Pancreas (tissue), 10 donors: ENCODE measurements at places on chromosomes 2 and 18. TPM values are rescaled to one million over a fixed set of nuclear protein-coding genes. Genes with fewer than 3 reads are reported as not detected.

DNA sequence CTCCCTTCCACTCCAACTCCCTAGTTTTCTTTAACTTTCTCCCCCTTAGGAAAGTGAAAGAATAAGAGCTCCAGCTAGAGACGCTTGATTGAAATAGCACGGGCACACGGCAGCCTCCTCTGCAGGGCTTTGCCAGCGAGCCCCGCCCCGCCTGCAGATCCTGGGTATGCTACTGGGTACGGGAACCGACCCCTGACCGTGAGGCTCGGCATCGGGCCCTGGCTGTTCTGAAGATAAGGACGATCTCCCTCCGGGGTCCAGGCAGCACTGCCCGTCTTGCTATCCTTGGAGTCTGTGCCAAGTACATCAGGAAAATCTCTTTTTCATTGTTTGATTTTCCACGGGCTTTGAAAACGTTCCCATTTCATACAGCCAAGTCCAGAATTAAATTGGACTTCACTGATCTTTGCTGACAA lies 284.5 kb downstream of the MTX2 start:
- no peaks in the 10 kb centered on the region for H3K4me1 ChIP-seq
- peak; percentile 23 for DNase-seq
- peak overlapping the region; percentile 50 for H3K4me3 ChIP-seq
- no peaks in the 10 kb centered on the region for H3K36me3 ChIP-seq
- H3K27ac ChIP-seq = peak overlapping the region; percentile 44
- H3K27me3 ChIP-seq = no peaks in the 10 kb centered on the region

Gene MTHFD2
- 23.7 TPM for total RNA-seq

GRCh38 chr2:39484620-39485495 lies 47.8 kb upstream of the MAP4K3 start:
- no peak overlapping the region for H3K4me3 ChIP-seq
- H3K4me1 ChIP-seq = no peaks in the 10 kb centered on the region
- H3K36me3 ChIP-seq = no peaks in the 10 kb centered on the region
- H3K27me3 ChIP-seq = no peaks in the 10 kb centered on the region

Gene HES6
- total RNA-seq = 14.9 TPM

DNA sequence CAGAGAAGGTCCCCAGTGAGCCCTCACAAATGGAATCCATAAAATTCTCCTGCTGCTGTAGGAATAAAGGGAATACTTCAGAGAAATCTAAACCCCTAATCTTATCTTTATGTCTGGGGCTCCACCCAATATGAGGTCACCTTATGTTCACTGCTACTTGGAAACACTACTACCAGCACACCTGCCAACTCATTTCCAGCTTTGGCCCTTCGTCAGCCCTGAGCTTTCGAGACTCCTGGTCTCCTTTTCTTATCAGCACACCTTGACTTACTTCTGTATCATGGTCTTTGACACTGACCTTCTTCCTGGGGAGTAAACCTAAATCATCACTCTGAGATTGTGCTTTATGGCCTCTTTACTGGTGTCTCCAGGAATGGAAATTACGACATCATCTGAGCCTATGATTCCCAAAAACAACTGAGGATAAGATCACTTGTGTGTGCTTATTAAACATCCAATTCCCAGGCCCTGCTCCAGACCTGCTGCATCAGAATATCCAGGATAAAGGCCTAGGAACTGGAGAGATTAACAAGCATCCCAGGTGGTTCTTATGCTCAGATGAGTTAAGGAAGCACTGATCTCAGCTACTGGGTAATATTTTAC lies 22.2 kb upstream of the ASNSD1 start:
- H3K36me3 ChIP-seq = no peaks in the 10 kb centered on the region
- DNase-seq = no peak
- no peak overlapping the region for H3K4me3 ChIP-seq
- H3K27ac ChIP-seq = no peak overlapping the region
- no peaks in the 10 kb centered on the region for H3K27me3 ChIP-seq

Gene SKA1
- 0.86 TPM for total RNA-seq

DNA sequence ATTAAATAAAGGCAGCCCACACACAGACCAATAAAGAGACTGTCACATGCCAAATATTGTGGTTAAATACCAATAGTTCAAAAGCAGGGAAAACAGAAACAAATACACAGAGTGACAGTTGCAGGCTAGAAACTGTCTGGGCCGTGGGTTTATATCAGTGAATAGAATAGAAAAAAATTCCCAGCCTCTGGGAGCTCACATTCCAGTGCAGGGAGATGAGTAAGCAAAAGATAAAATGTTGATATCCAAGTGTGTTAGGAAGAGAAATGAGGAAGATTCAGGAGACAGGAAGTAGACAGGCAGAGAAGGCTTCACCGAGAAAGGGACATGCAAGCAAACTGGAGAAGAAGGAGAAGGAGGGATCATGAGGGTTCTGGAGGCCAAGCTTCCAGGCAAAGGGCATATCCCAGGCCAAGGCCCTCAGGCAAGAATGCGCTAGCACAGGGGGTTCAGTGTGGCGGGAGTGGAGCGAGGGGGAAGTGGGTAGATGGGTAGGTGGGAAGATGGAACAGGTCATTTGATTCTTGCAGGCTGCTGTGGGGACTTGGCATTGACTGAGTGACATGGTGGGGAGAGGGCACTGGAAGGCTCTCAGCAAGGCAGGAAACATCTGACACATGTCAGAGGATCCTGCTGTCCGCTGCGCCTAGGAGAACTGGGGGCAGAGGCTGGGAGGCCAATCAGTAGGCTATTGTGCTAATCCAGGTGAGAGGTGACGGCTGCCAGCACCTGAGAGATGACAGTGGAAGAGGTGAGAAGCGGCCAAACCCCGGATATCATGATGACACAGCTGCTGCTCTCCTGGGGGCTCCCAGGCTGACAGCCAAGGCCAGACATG lies 89.2 kb downstream of the ZBTB7C start:
- H3K4me3 ChIP-seq = no peak overlapping the region
- no peak for DNase-seq
- H3K36me3 ChIP-seq = no peaks in the 10 kb centered on the region
- H3K4me1 ChIP-seq = no peaks in the 10 kb centered on the region

DNA sequence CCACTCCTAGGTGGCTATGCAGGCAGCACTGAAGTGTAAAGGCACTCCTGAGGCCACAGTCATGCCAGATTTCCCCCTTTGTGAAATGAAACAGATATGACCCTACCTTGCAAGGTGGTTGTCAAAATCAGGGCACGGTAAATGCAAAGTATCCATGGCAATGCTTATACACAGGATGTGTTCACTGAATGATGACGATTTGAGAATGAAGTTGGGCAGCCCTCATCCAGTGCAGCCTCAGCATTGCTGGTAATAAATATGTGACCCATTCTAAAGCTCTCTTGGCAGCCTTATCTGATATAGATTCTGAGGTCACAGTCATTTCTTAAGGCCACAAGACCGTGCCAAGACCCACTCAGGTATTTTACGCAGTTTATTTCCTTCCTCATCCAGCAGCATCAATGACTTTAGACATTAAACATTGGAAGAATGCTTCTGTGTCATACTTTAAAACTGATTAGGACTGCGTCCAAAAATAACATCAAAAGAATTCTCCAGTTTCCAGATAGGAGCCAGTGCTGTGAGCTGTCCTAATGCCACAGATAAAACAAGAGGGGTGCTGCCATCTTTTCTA lies 125.5 kb upstream of the SERTAD2 start:
- H3K27me3 ChIP-seq = no peaks in the 10 kb centered on the region
- no peak overlapping the region for H3K27ac ChIP-seq
- H3K4me3 ChIP-seq = no peak overlapping the region
- DNase-seq = no peak
- no peaks in the 10 kb centered on the region for H3K4me1 ChIP-seq

Gene CPO
- total RNA-seq = 0.12 TPM

DNA sequence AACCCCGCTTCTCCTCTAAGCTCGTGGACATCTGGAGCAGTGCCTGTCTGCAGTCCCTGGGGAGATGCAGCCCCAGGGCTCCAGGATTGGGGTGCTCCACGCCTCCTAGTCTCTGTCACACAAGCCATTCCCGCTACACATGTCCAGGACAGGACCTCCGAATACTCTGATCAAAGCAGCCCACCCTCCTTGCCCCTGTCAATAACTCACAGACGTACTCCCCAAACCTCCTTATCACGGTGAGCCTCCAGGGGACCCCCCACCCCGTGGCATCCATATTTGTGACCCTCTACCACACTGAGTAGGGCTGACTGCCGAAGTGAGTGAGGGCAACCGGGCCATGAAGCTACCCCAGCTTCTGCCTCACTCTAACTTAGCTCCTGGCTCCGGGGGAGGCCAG lies 727.7 kb downstream of the GALR1 start:
- no peak overlapping the region for H3K4me3 ChIP-seq
- no peaks in the 10 kb centered on the region for H3K27me3 ChIP-seq
- no peak for DNase-seq
- no peaks in the 10 kb centered on the region for H3K36me3 ChIP-seq
- H3K4me1 ChIP-seq = no peaks in the 10 kb centered on the region
- no peak overlapping the region for H3K27ac ChIP-seq

DNA sequence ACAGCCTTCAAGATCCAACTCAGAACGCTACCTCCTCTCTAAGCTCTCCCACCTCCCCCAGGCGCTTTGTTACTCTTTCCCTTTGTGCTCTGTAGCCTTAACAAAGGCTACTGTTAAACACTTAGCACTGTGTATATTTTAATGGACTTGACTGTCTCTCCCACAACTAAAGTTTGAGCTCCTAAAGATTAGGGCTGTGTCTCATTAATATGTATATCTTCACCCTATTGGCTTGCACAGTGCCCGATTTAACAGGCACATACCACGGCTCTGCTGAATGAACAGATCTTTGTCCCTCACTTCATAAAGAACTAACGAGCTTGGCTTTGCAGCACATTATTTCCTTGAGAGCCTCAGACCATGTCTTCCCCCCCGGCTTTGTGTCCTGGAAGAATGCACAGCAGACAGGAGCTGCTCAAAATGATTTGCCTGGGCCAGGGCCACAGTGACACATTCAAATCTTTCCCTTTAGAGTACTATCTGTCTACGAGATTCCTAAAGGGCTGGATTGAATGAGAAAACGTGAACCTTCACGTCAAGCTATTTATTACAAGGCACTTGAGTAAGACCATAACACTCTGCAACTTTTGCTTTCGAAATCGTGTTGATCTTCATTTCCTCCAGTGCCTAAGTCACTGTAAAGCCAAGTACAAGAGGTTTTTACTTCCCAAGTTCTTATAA lies 22.1 kb downstream of the ABHD3 start:
- H3K27ac ChIP-seq = peak overlapping the region; percentile 50
- peak overlapping the region; percentile 22 for H3K4me3 ChIP-seq
- peaks cover 3% of the 10 kb centered on the region for H3K4me1 ChIP-seq
- no peaks in the 10 kb centered on the region for H3K36me3 ChIP-seq
- no peaks in the 10 kb centered on the region for H3K27me3 ChIP-seq
- no peak for DNase-seq

Gene SMAD4
- total RNA-seq = 41.8 TPM

- H3K36me3 ChIP-seq = no peaks in the 10 kb centered on the region
- H3K27ac ChIP-seq = no peak overlapping the region
- no peak overlapping the region for H3K4me3 ChIP-seq
- no peaks in the 10 kb centered on the region for H3K4me1 ChIP-seq
These were observed 138.8 kb upstream of the ID2 start for GRCh38 chr2:8543060-8543382.

Gene SCN1A
- total RNA-seq = 0.03 TPM

DNA sequence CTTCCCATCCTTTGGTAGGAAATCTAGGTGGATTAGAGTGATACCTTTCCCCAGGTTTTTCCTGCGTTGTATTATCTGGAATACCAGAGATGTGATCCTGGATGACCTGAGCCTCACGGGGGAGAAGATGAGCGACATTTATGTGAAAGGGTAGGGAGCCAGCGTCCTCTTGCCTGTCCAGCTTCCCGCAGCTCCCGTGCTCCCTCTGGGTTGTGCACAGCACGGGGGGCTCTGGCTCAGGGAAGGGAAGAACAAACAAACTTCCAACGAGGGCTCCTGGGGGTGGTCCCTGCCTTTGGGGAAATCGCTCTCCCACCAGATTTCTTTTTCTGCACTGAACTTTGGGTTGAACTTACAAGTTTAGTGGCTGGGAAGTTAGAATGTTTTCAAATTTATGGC lies 215.7 kb downstream of the DYSF start:
- H3K4me1 ChIP-seq = no peaks in the 10 kb centered on the region
